Stimulated activated CD4-positive, alpha-beta T cell treated with anti-CD3 and anti-CD28 coated beads, Interleukin-1b, Interleukin-23, amount 100 ng/mL, for 1 hour (primary cell): ENCODE measurements at places on chromosomes 5 and 9.
A peak's percentile ranks its signal among the peaks of the same experiment; 100 is the strongest.

GRCh38 chr5:152472083-152472482 is 67.0 kb upstream of the NMUR2 start:
- DNase-seq: no peak

GRCh38 chr5:144201588-144201987 is 30.9 kb downstream of the KCTD16 start:
- DNase-seq: no peak

GRCh38 chr9:7859701-7860334 is 60.2 kb upstream of the DMAC1 start:
- DNase-seq: no peak

DNA sequence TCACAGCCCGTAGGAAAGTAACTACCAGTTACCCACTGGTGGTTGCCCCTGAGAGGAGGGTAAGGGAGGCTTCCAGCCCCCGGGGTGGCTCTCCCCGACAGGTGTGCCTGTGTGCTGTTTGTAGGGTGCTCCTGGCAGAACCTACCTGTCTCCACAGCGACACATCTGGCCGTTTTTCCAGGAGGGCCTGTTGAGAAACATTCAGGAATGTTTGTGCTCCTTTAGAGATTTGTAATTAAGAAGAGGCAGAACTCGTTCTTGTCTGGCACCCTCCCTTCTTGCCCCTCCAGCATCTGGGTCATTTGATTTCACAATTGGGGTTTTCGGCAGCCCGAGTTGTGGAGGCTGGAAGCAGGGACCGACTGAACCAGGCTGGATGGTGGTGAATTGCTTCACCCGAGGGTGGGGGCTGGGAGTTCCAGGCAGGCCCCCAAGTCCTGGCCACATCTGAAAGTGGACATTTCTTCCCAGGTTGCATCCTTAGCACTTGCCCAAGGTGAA is 74.2 kb downstream of the WWC1 start:
- no peak for DNase-seq

GRCh38 chr5:137470111-137470920 is 28.8 kb downstream of the SPOCK1 start:
- DNase-seq: no peak

DNA sequence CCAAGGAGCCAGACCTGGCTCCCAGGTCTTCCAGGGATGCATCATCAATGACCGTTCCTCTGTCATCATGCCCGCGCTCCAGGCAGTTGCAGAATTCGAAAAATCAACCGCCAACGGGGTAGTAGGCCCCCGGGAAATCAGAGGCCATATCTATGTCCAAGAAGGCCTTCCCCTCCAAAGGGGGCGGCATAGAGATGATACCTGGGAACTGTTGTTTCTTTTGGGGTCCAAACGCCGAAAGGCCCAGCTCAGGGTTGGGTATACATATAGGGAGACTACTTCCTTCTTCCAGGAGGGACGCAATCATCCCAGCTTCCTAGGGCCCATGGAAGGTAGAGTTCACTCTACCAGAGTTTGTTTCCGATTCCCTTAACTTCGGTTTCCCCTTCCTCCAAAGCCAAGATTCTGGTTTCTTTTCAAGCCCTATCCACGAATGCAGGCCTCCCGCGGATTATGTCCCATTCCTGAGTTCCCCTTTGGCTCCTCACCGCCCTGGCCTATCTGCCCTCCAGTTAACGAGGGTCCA is 754 bp downstream of the DCAF12 start:
- DNase-seq: no peak

GRCh38 chr9:20573023-20573422 is 49.3 kb downstream of the MLLT3 start:
- DNase-seq: no peak

- no peak for DNase-seq
These were observed 247.1 kb upstream of the ANKRD55 start for GRCh38 chr5:56480078-56480704.

GRCh38 chr9:68778635-68779034 is 73.6 kb downstream of the PIP5K1B start:
- DNase-seq: no peak

- DNase-seq: no peak
These were observed 50.4 kb downstream of the MAPKAP1 start for GRCh38 chr9:125656560-125656959.

- no peak for DNase-seq
These were observed 164.6 kb downstream of the ROR2 start for GRCh38 chr9:91785447-91785842.

DNA sequence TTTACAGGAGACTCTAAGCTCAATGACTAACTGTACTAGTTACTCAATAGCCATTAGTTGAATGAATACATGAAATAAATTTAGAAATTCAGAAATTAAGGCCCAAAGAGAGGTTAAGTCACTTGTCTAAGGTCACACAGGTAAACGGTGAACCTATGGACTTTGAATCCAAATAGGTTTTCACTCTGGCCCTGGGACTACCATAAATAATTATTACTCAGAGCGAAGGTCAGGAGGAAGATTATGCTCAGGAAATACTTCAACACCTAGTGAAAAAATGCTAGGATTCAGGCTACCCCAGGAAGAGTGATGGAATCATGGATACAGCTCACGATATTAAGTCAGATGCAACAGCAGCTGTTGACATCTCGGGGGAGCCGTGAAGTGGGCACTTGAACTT is 417.4 kb downstream of the GABRG2 start:
- no peak for DNase-seq

GRCh38 chr9:134004131-134004873 is 12.2 kb upstream of the VAV2 start:
- no peak for DNase-seq

GRCh38 chr5:169637085-169637548 is at the start of gene DOCK2:
Gene DOCK2, plus strand, starts transcription at chr5:169637275. Its CDS starts 52 bp downstream, at chr5:169637327.
- peak; percentile 25 for DNase-seq

DNA sequence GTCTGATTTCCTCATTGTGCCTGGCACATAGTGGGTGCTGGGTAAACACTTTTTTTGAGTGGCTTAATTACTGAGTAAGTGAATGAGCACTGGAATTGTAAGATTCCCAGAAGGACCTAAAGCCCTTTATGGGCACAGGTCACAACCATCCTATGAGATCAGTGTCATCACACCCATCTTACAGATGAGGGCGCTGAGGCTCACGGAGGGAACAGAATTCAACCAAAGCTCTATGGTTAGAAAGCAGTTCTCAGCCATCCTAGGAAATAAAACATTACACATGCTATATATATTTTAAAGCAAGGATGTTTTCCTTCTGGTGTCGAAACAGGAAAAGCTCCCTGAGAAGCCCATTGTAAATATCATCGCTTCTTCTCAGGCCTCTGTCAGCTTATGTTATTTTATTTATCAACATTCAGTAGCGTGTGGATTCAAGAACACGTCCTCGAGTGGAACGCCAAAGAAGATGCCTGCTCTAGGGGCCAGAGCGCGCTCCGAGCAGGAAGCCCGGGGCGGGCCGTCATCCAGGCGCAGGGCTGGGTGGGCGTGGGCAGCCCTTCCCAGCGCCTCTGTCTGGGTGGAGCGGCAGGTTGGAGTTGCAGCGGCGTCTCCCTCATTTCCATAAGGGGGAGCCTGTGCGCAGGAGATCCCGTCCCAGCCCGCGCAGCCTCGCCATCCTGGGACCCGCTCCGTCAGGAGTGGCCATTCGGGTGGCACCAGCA is 155.8 kb upstream of the SMIM23 start:
- no peak for DNase-seq

DNA sequence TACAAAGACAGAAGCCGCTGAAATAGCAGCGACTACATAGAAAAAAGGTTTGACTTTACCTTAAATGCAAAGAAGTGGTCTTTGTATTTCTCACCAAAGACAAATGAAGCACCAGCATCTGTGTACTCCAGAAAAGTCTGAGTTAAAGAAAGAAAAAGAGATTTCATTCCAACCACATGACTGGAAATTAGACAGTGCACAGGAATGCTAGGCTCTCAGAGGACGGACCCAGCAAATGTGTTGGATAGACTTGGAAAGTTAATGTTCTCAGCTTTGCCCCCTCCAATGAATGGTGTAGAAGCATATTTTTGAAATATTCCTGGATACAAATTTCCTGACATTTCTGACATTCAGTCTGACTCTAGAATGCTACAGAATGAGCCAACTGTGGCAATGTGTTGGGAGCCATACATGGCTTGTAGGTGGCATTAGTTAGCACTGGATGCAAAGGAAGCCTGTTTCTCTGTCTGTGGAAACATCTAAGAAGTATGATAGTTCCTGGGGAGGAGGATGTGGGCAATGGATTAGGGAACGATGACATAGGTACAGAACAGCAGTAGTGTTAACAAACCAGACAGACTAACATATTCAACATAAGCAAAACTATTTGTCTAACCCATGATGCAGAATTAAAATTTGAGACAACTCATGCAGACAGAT is 43.3 kb downstream of the SLC28A3 start:
- no peak for DNase-seq

DNA sequence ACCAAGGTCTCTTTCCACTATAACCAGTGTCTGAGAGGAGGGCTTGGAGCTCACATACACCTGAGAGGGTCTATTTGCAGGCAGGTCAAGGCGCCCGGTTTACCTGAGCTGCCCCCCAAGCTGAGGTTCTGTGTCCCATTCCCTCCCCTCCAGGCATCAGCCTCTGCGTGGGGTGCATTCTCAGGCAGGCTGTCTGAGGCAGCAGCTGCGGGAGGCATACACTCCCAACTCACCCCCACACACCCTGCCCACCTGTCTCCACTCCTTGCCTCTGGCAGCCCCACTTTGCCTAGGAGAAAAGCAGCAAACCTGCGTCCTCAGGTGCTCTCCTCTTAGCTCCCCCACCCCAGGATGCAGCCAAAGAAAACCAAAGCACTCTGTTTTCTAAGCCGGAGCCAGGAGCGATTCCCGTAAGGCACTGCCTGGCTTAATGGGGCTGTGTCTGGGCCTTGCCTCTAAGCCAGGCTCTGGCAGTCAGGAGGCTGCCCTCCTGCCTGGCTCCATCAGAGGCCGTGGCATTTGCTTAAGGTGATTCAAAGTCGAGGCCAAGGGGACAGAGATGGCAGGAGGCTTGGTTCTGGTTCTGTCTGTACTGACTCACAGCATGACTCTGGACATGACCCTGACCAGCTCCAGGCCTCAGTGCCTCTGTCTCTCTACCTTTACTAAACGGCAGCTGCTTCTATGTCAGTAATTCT is 139.2 kb upstream of the TRIM32 start:
- no peak for DNase-seq

DNA sequence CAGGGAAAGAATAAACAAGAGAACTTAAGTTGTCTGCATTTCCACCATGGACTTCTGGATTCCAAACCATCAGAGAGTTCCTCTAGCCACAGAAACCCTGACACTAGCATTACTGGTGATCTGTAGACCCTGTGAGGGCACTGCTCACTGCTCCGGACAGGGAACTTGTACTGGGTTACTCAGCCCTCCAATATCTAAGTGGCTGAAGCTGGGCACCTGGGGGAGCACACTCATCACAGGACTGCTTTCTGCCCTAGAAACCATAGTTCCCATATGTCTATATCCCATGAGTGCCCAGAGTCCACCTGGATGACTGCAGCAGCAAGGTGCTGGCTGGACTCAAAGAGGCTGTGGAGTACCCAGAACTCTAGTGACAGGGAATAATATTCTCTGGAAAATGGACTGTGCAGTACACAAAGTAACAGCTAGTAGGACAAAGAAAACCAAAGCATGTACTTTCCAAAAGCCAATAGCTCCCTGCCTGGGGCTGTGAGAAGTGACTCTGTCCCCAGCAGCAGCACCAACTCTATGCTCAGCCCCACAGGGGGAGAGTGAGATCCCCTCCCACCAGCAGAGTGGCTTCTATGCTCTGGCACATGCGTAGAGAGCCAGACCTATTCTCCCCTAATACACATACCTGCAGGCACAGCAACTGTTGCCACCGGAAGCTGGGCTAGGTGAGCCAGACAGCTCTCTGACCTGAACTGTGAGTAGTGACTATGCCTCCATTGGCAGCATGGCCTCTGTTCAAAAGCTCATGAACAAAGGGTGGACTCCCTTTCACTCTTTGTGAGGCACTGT is 472.9 kb upstream of the FTMT start:
- no peak for DNase-seq

DNA sequence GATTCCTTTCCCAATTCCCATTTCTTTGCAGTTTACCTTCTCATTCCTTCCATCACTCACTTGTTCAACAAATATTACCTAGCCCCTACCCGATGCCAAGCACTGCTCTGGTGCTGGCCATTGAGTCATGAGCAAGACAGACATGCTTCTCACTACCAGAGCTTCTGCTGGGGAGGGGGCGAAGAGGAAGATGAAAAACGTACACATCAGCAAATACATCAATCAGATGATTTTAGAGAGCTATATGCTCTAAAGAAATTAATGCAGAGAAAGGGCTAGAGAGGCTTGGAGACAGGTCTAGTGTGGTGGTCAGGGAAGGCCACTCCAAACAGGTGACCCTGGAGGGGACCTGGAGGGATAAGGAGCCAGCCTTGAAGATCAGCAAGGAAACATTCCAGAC is 14.4 kb upstream of the FAT2 start:
- DNase-seq: no peak

DNA sequence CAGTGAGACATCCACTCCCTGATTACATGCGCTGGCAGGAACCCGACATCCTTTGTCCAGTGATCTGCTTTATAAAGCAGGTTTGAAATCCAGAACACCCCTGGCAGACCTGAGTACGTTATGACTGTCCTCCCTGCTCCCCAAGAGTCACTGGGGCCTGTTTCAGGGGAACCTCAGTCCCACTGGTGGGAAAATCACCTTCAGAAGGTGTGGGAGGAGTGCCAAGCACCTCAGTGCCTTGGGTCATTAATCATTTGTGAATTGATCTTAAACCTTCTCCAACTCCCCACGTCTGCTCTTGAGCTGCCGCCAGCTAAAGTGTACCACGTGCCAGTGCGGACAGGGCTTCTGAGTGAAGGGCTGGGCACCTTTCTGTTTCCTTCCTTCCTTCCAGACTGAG is 16.2 kb downstream of the SLC6A3 start:
- DNase-seq: no peak

DNA sequence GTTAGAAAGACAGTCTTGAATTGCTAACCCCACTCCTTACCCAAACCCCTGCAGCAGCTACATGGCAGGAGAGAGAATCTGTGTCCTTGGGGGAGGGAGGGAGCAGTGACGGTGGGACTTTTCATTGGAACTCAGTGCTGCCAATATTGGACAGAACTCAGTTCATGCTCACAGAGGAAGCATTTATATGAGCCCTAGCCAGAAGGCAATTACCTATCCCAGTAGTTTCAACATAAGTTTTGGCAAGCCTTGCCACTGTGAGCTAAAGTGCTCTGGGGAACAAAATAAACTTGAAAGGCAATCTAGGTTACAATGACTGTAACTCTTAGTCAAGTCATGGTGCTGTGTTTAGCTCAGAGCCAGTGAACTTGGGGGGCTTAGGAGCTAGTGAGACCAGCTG is 1013.4 kb upstream of the COX7C start:
- DNase-seq: no peak
